ENCODE measurements at places on chromosomes 1 and 21. TPM values are rescaled to one million over a fixed set of nuclear protein-coding genes. Genes with fewer than 3 reads are reported as not detected.

The MAP10 gene
- 3.0 TPM for polyA plus RNA-seq

The NHLH1 gene
- polyA plus RNA-seq: 0.68 TPM

The TSACC gene
- polyA plus RNA-seq: 1.1 TPM

The KLHL17 gene
- polyA plus RNA-seq: 4.6 TPM

The TMCC2 gene
- 8.3 TPM for polyA plus RNA-seq

The SPOCD1 gene
- 0.35 TPM for polyA plus RNA-seq

The RCSD1 gene
- 47.3 TPM for polyA plus RNA-seq

The LRRC42 gene
- polyA plus RNA-seq: 24.6 TPM

The OR6N1 gene
- polyA plus RNA-seq: not detected

The NTMT2 gene
- polyA plus RNA-seq: 0.35 TPM

The ITPKB gene
- polyA plus RNA-seq: 24.3 TPM

The TSPAN2 gene
- polyA plus RNA-seq: 18.5 TPM

The PCSK9 gene
- 4.3 TPM for polyA plus RNA-seq

The S100A7 gene
- polyA plus RNA-seq: not detected

The PADI1 gene
- 0.16 TPM for polyA plus RNA-seq

The ERICH3 gene
- polyA plus RNA-seq: 0.04 TPM

The TTC34 gene
- 0.20 TPM for polyA plus RNA-seq

The TNFRSF25 gene
- 7.5 TPM for polyA plus RNA-seq

The OVAAL gene
- not detected for polyA plus RNA-seq

The PEX10 gene
- polyA plus RNA-seq: 15.5 TPM

The KANK4 gene
- 10.4 TPM for polyA plus RNA-seq

The GALE gene
- polyA plus RNA-seq: 19.9 TPM

The SEMA4A gene
- 7.5 TPM for polyA plus RNA-seq

The LAMTOR5 gene
- polyA plus RNA-seq: 120 TPM

The C1orf210 gene
- polyA plus RNA-seq: not detected

The DCST1 gene
- 0.16 TPM for polyA plus RNA-seq

The GPR37L1 gene
- polyA plus RNA-seq: 0.04 TPM

The SPRR2G gene
- 0.48 TPM for polyA plus RNA-seq

The PCAT6 gene
- 2.3 TPM for polyA plus RNA-seq

The MYCL gene
- 2.0 TPM for polyA plus RNA-seq

The SELP gene
- 2.7 TPM for polyA plus RNA-seq

The PDE9A gene
- 10.7 TPM for polyA plus RNA-seq

The HSF2BP gene
- polyA plus RNA-seq: 0.25 TPM

The FNDC10 gene
- polyA plus RNA-seq: 3.3 TPM

The ADAMTS5 gene
- 18.5 TPM for polyA plus RNA-seq

The TMEM54 gene
- 9.8 TPM for polyA plus RNA-seq

The DMRTB1 gene
- not detected for polyA plus RNA-seq

The RGS18 gene
- polyA plus RNA-seq: 1.8 TPM

The CEP170 gene
- 55.5 TPM for polyA plus RNA-seq

The PADI4 gene
- 0.98 TPM for polyA plus RNA-seq

The LCA5L gene
- 0.75 TPM for polyA plus RNA-seq

The DLGAP3 gene
- polyA plus RNA-seq: 0.24 TPM

Measured in muscle of back (tissue), 13 donors.